ENCODE measurements at places on chromosomes 12 and 14.

GRCh38 chr12:54431911-54432814 is 13.1 kb upstream of the ITGA5 start:
- DNase-seq: no peak

- DNase-seq: no peak
Measured at GRCh38 chr12:101803978-101804377, 26.8 kb downstream of the GNPTAB start.

DNA sequence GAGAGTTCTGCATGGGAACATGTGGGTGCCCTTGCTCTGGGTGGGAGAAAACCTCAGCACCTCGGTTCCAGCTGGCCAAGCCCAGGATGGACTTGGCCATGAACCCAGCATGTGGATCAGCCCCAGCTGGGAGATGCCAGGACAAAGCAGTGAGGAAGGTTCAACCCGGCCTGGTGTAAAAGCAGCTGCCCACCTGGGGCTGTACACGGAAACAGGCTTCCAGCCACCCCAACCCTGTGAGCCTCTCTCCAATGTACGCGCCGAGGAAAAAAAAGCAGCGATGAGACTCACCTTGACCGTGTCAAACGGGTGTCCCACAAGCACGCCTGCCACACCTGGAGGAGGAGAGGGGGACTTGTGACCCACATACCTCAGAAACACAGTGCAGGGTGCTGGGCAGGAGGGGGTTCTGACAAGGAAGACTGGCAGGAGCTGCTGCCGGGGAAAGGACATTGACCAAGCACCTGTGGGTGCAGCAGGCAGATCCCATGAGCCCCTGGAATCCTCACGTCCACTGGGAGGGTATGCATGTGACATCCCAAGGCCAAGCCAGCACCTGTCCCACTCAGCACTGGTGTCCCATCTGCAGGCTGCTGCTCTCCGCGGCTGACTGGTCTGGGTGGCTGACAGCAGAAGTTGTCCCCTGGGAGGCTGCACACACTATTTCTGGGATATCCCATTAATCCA is 7.5 kb downstream of the SLC25A29 start:
- DNase-seq: no peak

DNA sequence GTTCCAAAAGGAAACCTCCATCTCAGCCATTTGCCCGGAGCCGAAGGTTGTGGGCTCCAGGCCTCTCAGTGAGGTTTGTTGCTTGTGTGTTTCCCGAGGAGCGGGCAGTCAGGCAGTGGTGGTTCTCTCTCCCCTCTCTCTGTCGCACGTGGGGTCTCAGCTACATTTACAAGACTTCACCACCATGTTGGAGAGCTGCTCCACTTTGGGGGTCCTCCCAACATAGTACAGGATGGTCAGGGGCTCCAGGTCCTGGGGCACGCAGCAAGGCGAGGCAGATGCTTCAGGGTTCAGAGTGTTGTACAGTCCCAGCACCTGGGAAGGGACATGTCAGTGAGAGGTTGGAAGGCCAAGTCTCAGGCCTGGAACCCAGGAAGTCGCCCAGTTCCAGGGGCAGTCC is 22.8 kb downstream of the TGFB3 start:
- no peak for DNase-seq

DNA sequence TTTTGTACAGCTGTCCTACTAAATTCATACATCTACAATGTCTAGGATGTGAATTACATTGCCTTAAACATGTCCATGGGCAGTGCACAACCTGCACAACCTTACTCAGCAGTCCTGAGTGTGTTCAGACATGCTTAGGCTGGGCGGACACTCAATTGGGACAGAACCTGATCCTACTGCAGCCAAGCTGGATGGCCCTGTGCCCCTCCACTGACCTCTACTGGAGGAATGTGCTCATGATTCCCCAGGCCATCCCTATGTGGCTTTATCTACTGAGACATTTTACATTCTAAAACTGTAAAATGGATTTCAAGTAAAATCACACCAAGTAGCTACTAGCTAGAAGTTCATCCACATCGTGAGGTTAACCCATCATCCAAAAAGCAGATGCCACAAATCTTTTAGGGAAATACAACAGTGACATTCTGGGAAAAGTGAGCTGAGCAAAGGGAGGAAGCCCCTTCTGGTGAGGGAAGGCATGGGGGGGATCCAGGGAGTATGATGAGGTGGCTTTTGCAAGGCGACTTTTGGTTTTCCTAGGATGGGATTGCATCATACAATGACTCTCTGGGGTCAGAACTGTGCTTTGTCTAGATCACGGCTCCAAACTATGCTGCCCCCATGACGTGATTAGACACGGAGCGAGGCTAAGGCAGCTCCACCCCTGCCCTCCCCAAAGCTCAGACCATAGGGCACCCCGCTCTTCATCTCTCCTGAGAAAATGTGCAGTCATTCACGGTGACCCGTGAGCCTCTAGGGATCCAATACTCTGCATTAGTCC is 911.7 kb upstream of the TMEM132C start:
- DNase-seq: no peak

- DNase-seq: peak; percentile 19
Measured at GRCh38 chr12:3527181-3527580, 36.2 kb downstream of the PRMT8 start.

GRCh38 chr12:109462868-109463692 is 14.0 kb downstream of the KCTD10 start:
- DNase-seq: peak; percentile 97
